SJCRH30 (cell line): ENCODE measurements at places on chromosomes 12 and 14. TPM values are rescaled to one million over a fixed set of nuclear protein-coding genes. Genes with fewer than 3 reads are reported as not detected.

DNA sequence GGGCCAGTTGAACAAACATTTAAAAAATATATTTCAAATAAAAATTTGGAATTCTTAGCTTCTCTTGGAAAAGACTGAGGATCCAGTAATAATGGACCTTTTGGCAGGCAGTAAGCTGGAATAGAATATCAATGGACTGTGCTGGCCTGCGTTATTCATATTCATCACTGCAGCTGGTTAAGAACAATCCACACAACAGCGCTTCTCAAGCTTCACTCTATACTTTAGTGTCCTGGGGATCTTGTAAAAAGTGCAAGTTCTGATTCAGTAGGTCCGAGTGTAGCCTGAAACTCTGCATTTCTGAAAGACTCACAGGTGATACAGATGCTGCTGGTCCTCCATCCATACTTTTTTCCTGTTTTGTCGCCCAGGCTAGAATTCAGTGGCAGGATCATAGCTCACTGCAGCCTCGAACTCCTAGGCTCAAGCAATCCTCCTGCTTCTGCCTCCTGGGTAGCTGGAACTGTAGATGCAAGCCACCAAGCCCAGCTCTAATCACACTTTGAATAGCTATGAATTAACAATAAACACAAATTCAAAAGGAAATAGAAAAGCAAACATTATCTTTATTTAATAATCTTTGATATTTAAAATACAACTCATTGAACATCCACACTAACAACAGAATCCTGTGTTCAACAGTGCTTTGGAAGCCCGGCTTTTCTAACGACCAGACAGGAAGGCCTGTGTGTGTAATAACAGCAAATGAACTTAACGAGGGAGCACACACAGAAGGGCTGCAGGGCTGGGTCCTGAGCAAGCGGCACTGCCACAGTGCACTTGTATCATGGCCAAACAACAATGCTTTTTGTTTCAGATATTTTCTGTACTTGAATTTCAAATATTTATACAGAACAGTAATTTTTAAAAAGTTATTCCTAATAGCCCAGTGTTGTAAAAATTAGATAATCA is 18.4 kb upstream of the TRIP11 start:
- DNase-seq = no peak

DNA sequence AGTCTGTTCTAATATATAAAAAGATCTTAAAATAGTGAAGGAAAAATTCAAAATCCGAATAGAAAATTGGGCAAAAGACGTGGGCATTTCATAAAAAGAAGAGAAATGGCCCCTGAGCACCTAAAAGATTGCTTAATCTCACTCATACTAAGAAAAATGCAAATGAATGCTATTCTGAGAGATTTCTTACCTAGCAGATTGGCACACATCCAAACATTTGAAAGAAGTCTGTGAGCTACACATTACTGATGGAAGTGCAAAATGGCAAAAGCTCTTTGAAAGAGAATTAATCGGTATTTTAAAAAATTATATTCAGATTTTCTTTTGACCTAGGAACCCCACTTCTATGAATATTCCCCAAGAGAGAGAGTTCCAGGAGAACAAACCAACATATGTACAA is 280.4 kb upstream of the GARIN6 start:
- no peak for DNase-seq

DNA sequence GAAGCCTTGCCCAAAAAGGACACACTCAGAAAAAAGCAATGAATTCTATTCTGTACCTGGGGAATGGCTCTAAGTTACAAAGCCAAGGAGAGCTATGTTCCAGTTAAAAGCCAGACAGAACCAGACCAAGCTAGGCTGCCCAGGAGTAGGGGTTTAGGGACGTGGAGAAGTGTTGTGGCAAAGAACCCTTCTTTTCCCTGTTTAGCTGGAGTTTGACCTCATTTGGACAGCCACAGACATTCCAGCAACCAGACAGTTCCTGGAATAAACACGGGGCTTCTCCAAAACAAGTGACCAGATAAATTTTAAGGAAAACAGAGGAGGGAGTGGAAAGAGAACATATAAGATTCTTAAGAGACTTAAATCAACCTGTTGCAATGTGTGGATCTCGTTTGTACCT is 62.3 kb downstream of the GCH1 start:
- DNase-seq = no peak

DNA sequence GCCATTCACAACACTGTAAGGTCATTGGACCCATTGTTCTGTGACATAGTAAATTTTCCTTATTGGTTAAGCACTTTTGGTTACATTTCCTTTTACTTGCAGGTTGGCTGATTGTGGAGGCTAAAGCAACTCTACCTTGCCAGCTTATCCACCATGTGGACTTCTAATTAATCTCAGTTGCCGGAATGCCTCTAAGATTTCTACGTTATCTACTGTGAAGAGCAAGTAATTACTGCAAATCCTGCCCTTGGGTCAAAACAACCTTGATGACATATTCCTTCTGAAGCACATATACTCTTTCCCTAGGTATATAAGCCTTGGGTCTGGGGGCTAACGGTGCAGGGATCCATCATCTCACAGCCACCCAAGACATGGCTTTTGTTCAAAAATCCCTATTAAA is 19.5 kb upstream of the MORN3 start:
- no peak for DNase-seq

GALNT4 gene
- total RNA-seq = 4.5 and 4.7 TPM in 2 replicates

DNA sequence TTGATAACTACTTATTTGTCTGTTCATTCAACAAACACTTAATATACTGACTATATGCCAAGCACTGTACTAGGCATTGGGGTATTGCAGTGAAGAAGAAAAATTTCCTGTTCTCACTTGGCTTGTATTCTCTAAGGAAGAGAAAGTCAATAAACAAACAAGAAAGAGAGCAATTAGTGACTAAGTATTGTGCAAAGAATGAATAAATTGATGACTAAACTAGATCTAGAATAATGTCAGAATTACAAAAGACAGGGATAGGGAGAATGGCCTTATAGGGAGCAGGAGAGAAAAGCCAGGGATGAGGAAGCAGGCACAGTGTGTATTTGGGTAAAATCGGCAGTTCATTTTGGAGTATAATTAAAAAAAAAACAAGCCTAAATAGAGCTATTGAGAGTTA is 4.2 kb upstream of the LIN7A start:
- DNase-seq = no peak

GRCh38 chr12:94649349-94650142 is 811 bp downstream of the TMCC3 start:
- peak; percentile 36 for DNase-seq

CD27 gene
- 0.12 and 0.15 TPM in 2 replicates for total RNA-seq

GRCh38 chr12:60391051-60391450 is 795.2 kb downstream of the SLC16A7 start:
- no peak for DNase-seq

ST8SIA1 gene
- total RNA-seq = 6.4 and 7.7 TPM in 2 replicates

C3AR1 gene
- 0.06 and 0.08 TPM in 2 replicates for total RNA-seq

DNA sequence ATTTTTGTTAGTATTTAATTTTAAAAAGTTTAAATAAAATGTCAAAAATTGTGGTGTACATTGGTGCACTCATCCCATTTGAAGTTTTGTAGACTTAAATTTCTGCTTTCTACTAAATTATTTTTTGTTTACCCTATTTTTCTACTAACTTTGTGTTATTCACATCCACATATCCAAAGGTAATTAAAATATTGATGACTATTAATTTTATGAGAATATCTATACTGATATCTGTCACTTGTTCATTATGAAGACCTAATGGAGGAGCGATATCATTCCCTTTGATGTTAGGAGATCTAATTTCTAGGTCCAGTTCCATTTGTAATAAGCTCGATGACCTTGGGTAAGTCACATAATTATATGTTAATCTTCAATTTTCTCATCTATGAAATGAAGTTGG is 325.7 kb upstream of the STXBP6 start:
- no peak for DNase-seq

DNA sequence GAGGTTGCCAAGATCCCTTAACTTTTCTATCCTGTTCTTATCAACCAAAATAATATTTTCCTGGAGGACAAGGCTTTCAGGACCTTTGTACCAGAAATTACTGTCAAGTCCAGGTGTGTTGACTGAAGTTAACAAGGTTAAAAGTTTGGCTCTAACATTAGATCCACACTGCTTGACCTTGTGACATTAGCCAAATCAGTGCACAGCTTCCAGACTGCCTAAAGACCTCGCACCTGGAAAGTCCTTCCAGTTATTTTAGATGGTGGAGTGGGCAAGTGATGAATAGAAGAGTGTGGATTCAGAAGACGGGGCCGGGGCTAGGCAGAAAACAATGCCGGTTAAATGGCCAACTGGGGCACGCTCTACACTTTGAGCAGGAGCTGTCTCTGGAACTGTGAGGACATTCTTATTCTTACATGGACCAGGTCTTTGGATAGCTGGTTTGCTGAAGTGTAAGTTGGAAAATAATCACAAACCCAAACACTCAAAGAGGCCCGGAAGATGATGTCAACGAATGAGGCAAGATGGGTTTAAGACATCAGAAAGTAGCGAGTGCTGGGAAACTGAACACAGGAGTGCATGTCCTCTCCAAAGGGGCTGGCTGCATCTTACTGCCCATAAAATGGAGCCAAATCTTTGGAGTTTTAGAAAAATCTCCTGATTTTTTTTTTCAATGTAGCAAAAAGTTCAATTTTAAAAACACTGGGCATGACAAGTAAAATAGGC is 56.3 kb downstream of the NIN start:
- no peak for DNase-seq

DNA sequence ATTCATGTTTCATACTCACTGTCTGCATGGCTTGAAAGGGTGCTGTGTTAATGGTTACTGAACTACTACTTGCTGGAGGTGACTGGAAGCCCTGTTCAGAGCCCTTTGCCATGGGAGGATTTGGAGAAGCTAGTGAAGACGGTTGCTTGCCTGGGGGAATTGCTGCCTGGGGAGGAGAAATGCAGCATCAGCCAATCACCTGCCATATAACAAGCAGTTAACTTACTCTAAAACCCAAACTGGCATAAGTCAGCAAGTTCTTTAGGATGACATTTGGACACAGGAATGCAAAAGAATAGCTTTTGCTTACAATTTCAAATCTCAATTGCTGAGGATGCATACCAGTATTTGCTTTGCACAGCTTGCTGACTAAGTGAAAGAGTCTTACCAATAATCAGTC is 23.4 kb upstream of the IPO8 start:
- no peak for DNase-seq

PLEKHG3 gene
- total RNA-seq = 20.9 and 22.4 TPM in 2 replicates

- peak; percentile 75 for DNase-seq
Observed at GRCh38 chr14:105093431-105094192, 28.4 kb upstream of the GPR132 start.

GRCh38 chr14:100857233-100857922 is 31.5 kb downstream of the MEG3 start:
- no peak for DNase-seq

DNA sequence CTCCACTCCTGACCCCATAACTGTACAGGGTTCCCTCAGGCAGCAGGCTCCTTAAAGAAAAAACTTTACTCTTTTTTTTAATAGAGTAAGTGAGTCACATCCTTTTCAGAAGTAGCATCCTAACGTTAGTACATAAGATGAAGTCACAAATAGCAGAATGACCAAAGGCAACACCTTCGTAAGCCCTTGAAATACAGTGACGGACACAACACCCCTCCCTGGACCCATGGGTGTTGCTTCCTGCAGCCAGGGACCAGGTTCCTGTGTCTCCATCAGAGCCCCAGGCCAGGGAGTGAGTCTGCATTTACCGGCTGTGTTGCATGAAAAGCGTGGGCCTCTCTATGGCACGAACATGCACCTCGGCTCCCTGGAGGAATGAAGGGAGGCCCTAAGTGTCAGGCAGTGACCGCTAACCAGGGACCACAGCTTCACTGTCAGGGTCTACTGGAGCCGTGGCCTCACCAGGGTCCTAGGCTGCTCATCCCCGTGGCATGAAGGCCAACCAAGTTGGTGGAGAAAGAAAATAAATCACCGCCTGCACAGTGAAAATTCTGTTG is 340.0 kb upstream of the SFSWAP start:
- DNase-seq = no peak

DNA sequence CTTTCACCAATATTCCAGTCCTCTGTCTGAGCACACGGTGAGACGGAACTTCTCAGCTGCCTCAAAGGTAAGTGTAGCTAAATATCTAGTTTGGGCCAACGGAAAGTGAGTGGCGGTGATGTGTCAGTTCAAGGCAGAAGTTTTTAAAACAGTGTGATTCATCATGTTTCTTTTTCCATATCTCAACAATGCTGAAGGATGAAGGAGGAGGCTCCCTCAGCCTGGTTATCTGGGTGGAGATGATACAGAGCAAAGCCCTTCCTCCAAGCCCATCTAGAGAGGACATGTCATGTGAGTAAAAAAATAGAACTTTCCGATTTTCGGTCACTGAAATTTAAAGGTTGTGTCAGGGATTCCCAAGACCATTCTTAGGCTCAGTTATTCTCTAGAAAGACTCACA is 13.1 kb upstream of the ANP32D start:
- DNase-seq = no peak

DNA sequence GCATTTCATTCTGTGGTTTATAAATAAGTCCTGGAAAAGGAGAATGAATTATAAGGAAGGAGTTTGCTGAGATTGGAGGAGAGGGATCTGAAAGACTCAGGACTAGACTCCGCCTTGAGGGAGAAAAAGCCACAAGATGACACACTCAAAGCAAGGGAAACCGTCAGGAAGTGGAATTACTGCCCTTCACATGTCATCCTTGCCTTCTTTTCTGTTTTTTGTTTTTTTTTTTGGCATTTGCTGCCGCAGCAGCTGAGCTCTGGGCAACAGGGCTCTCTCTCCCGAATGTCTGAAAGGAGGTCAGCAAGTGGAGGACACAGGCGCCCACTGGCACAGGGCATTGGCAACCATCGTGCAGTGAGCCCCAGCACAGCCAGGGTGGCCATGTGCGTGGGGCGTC is 344.9 kb downstream of the DPF3 start:
- no peak for DNase-seq

GRCh38 chr14:88518592-88519512 is 36.0 kb downstream of the PTPN21 start:
- DNase-seq = no peak

OR11H6 gene
- total RNA-seq = not detected in 2 replicates

PLBD1 gene
- total RNA-seq = not detected in 2 replicates

GRCh38 chr12:66941150-66941549 is 262.3 kb upstream of the GRIP1 start:
- DNase-seq = no peak

DNA sequence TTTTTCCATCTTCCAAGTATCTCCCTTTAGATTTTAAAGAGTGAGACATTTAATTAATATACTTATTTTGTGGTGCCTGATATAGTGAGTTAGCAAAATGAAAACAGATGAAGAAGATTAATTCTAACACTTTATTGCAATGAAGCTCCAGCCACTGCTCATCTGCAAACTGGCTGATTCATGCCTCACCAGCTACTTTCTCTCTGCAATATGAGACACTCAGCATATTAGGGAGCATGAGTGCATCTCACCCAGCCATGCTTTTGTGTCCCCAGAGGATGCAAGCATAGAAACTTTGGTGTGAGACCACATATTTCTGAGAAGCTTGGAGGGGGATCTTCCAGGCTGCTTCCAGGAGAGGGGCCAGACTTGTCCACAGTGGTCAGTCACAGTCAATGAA is 148.6 kb downstream of the BMP4 start:
- no peak for DNase-seq

DNA sequence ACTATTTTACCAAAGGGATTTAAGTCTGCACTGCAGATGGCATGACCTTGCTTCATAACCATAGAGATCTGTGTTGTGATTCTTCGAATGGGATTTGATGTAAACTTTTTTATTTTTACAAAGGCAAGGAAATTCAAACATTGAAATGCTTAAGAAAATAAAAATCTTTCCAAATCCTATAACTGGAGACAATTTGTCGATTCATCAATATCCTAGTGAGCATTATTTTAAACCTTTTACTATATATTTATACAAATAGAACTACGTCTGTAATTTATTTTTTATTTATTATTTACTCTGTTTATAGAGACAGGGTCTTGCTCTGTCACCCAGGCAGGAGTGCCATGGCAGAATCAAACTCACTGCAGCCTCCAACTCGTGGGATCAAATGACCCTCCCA is 14.3 kb upstream of the SCAF11 start:
- no peak for DNase-seq
